ENCODE measurements at places on chromosomes 16 and 17.

DNA sequence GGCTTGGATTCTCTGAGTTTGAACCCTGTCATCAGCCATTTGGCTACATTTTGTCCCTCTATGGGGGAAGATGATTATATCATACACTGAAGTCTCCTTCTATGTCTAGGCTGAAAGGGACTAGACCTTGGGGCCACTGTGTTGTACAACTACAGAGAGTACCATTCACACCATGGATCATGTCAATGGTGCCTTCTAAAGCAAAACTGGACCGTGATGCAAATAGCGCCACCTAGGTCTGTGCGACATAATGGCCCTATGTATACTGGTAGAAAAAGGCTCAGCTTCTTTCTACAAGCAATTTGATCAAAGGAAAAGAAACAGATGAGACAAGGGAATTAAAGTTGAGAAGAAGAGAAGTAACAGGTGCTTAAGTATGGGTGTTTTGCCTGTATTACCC, 100.7 kb downstream of the LYRM1 start:
- no peaks in the 10 kb centered on the region for H3K36me3 ChIP-seq
- no peaks in the 10 kb centered on the region for H3K27me3 ChIP-seq
- no peaks in the 10 kb centered on the region for H3K4me1 ChIP-seq
- no peak overlapping the region for H3K27ac ChIP-seq
- DNase-seq = peak; percentile 49

DNA sequence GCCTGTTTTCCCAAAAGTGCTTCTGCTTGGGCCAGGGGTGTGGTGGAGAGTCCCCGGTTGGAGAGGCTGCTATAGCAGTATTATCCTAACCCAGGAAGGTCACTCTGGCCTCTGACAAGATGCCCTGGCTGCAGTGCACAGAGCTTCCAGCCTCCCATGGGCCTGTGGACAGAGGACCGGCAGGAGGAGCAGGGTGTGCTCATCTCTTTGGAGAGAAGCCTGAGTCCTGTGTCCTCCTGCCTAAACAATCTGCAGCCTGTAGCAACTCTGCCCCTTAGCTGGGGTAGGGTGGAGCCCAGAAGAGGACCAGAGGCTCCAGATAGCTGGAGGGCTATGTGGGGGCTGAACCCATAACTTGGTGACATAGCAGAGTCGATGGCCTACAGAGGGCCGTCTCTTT, 78.0 kb downstream of the MPRIP start:
- H3K4me1 ChIP-seq = no peaks in the 10 kb centered on the region
- H3K27me3 ChIP-seq = no peaks in the 10 kb centered on the region
- H3K27ac ChIP-seq = no peak overlapping the region

- DNase-seq = peak; percentile 28
- H3K4me1 ChIP-seq = no peaks in the 10 kb centered on the region
- no peaks in the 10 kb centered on the region for H3K36me3 ChIP-seq
- H3K4me3 ChIP-seq = no peak overlapping the region
Observed at GRCh38 chr16:84252184-84252583, 12.4 kb upstream of the KCNG4 start.

DNA sequence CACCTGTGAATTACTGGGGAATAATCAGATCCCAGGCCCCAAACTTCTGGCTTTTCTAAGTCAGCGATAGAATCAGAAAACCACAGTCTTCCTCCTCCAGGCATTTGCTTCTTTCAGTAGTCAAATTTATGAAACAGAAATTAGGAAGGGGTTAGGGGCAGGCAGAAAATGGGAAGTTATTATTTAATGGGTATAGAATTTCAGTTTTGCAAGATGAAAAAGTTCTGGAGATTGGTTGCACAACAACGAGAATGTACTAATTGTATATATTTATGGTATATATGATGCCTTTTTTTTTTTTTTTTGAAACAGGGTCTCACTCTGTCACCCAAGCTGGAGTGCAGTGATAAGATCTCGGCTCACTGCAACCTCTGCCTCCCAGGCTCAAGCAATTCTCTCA, 23.5 kb downstream of the ORC6 start:
- DNase-seq = no peak
- H3K4me3 ChIP-seq = no peak overlapping the region
- no peaks in the 10 kb centered on the region for H3K27me3 ChIP-seq
- no peak overlapping the region for H3K27ac ChIP-seq
- H3K4me1 ChIP-seq = no peaks in the 10 kb centered on the region
- H3K36me3 ChIP-seq = no peaks in the 10 kb centered on the region

GRCh38 chr17:40105861-40106759, 5.7 kb upstream of the NR1D1 start:
- DNase-seq = no peak
- no peak overlapping the region for H3K27ac ChIP-seq
- H3K4me1 ChIP-seq = peaks cover 6% of the 10 kb centered on the region
- H3K27me3 ChIP-seq = no peaks in the 10 kb centered on the region
- H3K4me3 ChIP-seq = no peak overlapping the region
- no peaks in the 10 kb centered on the region for H3K36me3 ChIP-seq

DNA sequence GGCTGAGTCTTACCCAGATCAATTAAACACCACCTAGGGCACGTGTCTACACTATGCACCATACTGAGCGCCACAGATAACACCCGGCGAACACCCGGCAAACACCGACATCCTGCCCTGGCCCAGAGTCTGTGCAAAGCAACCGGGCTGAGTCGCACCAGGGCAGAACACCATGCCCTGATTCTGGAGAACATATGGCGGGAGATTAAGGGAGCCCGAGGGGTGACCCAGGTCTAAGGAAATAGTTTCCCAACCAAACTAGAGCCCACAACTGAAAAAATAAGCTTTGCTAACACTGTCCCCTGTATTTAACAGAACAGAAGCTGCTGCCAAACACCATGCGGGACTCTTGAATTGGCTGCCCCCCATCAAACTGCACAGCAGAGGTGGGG, 22.1 kb downstream of the MYO18A start:
- H3K4me3 ChIP-seq = no peak overlapping the region
- DNase-seq = no peak
- peaks cover 15% of the 10 kb centered on the region for H3K4me1 ChIP-seq
- no peak overlapping the region for H3K27ac ChIP-seq
- no peaks in the 10 kb centered on the region for H3K36me3 ChIP-seq

DNA sequence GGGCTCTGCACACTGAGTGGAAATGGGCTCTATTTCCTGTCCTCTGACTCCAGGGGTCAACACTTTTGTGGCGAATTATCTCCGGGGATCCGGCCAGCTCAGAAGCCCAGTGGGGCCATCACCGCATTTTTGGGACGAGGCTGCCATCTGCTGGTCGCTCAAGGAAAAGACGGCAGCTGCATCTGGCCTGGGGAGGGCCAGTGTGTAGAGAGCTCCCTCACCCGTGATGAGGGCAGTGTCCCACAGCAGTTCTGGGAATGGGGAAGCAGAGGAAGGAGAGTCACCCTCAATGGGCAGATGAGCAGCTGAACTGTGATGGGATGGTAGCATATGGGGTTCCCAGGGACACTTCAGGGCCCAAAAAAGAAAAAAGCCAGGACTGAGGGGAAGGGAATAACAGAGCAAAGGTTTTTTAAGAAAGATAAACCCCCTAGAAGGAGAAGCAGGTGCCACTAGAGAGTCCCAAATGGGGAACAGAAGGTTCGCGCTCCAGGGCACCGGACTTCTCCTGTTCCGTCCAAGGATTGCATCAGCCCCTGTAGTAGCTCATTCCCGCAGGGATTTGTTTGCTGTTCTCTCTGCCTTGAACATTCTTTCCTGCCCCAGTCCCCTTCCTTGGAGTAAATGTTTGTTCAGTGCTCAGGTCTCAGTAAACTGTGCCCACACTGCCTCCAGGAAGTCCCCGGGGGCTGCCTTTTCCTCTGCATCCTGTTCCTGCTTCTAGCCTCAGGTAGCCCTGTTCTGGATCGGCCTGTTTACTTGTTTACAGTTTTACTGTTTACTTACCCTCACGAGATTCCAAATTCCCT, 9.3 kb upstream of the ABCC12 start:
- H3K4me3 ChIP-seq = no peak overlapping the region
- H3K27me3 ChIP-seq = no peaks in the 10 kb centered on the region
- DNase-seq = peak; percentile 86
- no peaks in the 10 kb centered on the region for H3K4me1 ChIP-seq
- H3K36me3 ChIP-seq = no peaks in the 10 kb centered on the region
- no peak overlapping the region for H3K27ac ChIP-seq

- no peak overlapping the region for H3K4me3 ChIP-seq
- no peaks in the 10 kb centered on the region for H3K27me3 ChIP-seq
- H3K4me1 ChIP-seq = no peaks in the 10 kb centered on the region
- peaks cover 17% of the 10 kb centered on the region for H3K36me3 ChIP-seq
- no peak overlapping the region for H3K27ac ChIP-seq
Observed at GRCh38 chr17:75813081-75814020, 28.7 kb downstream of the UNK start.

DNA sequence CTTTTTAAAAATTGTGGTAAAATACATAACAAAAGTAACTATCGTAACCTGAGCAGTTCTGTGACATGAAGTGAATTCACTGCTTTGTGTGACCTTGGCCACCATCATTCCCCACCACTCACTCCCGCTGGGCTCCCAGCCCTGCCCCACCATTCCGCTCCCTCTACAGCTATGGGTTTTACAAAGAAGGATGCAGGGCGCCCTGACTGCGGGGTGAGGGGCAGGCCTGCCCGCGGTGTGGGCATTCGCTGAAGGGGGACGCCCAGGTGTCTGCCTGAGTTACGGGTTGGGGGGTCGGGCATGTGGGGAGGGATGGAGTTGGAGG, at the start of gene CEMP1:
Gene CEMP1, minus strand, starts transcription at position 38 of the 325 bp plus-strand sequence. CDS start 335 bp downstream, outside the sequence.
- H3K27me3 ChIP-seq = no peaks in the 10 kb centered on the region
- no peak within 1 kb of the TSS for H3K27ac ChIP-seq
- peak within 1 kb of the TSS; percentile 56 for H3K4me3 ChIP-seq
- peaks cover 2% of the 10 kb centered on the region for H3K36me3 ChIP-seq

- H3K4me3 ChIP-seq = peak within 1 kb of the TSS; percentile 70
- peak within 1 kb of the TSS; percentile 45 for H3K27ac ChIP-seq
- H3K27me3 ChIP-seq = no peaks in the 10 kb centered on the region
- no peaks in the 10 kb centered on the region for H3K4me1 ChIP-seq
- H3K36me3 ChIP-seq = no peaks in the 10 kb centered on the region
Observed at GRCh38 chr17:82518826-82519810, at the start of gene FOXK2. Gene FOXK2 (plus strand): TSS chr17:82519732. CDS start chr17:82519889, 157 bp downstream.

DNA sequence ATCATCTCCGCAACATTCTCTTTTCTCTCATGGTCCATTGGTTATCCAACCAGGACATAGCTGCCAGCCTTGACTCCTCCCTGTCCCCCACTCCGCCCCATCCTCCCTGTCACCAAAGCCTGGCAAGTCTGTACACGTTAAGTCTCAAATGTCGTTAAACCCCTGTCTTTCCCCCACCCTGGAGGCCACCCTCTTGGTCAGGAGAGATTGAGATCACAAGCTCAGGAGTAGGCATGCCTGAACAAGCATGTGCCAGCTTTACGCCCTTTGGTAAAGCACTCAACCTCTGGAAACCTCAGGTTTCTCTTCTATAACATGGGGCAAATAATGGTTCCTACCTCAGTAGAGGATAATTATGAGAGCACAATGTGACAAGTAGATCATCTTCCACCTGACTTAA, 38.1 kb upstream of the CCL1 start:
- no peaks in the 10 kb centered on the region for H3K27me3 ChIP-seq
- peaks cover 3% of the 10 kb centered on the region for H3K4me1 ChIP-seq

DNA sequence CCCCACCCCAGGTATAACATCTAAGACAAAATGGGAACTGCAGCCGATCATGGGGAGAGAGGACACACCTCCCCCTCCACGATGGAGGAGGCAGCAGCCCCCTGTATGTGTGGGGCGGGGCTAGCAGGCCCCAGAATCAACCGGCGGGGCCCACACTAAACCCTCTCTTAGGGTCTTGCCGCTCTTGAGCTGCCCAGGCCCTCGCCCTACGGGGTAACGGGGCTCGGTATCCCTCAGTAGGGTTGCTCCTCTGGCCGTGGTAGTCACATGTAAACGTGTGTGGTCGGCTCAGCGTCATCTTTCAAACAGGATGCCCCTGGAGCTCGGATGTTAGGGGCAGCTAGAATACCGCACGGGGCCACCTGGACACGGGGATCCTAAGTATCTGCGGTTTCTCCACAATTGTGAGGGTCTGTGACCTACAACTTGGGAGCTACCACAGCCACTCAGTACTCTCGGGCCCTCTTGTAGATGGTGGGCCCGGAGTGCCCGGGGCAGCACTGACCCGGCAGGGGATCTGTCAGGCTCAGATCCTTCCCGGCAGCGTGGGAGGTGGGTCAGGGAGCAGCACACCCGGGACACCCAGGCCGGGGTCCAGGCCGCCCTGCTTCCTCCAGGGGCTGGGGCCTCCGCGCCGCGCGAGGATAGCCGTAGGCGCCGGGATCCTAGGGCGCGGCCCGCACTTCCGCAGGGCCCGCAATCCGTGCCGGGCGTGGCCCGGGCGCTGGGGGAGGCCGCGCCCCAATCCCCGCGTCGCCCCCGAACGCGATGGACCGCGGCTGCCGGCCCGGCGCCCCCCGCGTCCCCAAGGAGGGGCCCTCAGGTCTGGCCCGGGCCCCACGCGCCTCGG, 781 bp downstream of the ARHGDIA start:
- H3K36me3 ChIP-seq = peaks cover 2% of the 10 kb centered on the region
- peak overlapping the region; percentile 95 for H3K27ac ChIP-seq
- no peaks in the 10 kb centered on the region for H3K27me3 ChIP-seq
- DNase-seq = peak; percentile 64

DNA sequence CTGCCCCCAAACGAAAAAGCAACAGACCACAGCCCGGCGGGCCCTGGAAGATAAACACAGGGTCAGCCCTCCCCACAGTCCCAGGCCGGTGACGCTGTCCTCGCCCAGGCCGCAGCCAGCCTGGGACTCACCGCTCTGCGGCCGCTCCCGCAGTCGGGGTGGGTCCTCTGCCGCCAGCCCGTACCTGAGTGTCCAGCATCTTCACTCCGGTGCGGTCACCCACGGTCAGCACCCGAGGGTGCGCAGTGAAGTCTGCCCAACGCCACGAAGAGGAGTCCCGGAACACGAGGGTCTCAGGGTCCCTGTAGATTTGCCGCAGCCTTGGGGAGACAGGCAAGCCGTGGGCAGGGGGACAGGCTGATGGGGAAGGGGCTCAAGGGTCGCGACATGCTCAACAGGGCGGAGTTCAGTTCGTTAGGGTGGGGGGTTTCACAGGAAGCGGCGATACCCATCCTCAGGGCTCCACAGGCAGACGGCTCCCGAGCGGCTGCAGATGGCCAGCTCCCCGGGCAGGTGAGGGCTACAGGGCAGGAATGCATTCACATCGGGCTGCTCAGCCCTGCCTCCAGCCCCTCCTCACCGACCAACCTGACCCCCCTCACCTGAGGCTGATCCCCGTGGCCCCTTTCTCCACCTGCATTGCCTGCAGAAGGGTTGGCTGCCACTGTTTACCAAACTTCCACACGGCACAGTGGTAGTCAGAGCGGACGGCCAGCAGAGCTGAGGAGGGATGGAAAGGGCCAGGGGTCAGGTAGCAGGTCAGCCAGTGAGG, 5.5 kb downstream of the TAF1C start:
- H3K4me1 ChIP-seq = no peaks in the 10 kb centered on the region
- no peaks in the 10 kb centered on the region for H3K27me3 ChIP-seq
- H3K4me3 ChIP-seq = no peak overlapping the region
- no peak overlapping the region for H3K27ac ChIP-seq
- DNase-seq = no peak
- peaks cover 8% of the 10 kb centered on the region for H3K36me3 ChIP-seq

Data from mesendoderm (in vitro differentiated cells).